ENCODE measurements at places on chromosomes 3 and 15.

DNA sequence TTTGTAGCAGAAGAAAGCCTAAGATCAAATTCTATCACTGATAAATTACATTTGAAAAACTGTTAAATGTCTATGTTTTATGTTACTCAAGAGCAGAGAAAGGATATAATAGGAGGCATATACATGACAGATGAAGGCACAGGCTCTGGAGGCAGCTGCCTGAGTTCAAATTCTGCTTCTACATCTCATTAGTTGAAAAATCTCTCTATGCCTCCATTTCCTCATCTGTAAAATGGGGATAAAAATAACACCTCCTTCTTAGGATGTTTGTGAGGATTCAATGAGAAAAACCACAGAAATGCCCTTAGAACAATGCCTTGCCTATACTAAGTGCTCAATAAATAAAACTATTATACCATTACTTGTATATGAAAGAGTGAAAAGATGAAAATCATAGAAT is 21.0 kb downstream of the TP53BP1 start:
- no peak for DNase-seq

- DNase-seq, result no peak
These were observed 451.0 kb upstream of the GOLIM4 start for GRCh38 chr3:168546707-168547106.

GRCh38 chr3:9153904-9154619 is 95.4 kb downstream of the SRGAP3 start:
- no peak for DNase-seq

- DNase-seq, result no peak
These were observed 41.3 kb downstream of the NECTIN3 start for GRCh38 chr3:111112913-111113312.

GRCh38 chr15:63232405-63232804 is 43.0 kb downstream of the RAB8B start:
- DNase-seq, result no peak

- no peak for DNase-seq
These were observed 953.4 kb downstream of the ZPLD1 start for GRCh38 chr3:103388214-103388613.

- no peak for DNase-seq
These were observed 398.2 kb upstream of the TPM1 start for GRCh38 chr15:62644216-62644888.

GRCh38 chr3:141669434-141669833 is 68.7 kb upstream of the RNF7 start:
- no peak for DNase-seq

- DNase-seq, result no peak
These were observed 4.1 kb upstream of the MYO1E start for GRCh38 chr15:59376733-59377132.
